Neural progenitor cell (in vitro differentiated cells): ENCODE measurements at places on chromosomes 1 and 21. TPM values are rescaled to one million over a fixed set of nuclear protein-coding genes. Genes with fewer than 3 reads are reported as not detected.

- DNase-seq = peak; percentile 53
Measured at GRCh38 chr1:184499616-184500015, 112.8 kb downstream of the C1orf21 start.

- no peak for DNase-seq
Measured at GRCh38 chr1:82269431-82269830, 468.7 kb downstream of the ADGRL2 start.

DNA sequence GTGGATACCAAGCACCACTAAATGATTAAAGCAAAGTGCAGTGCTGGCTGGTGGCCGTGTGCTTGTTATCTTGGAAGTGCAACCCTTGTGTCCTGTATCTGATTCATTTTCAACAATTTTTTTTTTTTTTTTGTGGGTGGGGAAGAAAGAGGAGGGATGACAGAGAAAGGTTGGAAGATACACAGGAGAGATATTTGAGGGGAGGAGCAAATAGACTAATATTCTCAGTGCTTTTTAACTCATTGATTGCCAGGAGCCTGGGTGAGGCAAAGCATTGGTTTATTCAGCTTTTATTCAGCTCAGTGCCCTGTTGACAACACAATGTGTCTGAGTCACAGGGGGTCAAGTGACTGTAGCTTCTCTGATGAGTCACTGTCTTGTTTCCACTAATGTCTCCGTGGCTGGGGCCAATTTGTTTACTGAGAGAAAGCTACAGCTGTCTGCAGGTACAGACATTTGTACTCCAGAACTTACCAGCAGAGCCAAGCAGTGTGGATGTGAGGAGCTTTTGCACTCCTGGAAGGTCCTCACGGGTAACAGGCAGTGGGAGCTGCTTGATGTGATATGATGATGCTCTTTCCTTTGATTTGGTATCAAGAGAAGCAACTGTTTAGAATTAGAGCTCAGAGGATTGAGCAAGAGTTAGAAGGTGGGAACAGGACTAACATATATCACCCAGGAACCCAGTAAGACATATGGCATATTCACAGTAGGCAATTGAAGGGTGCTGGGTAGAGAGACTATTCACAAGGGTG, 23.6 kb upstream of the DNM3 start:
- DNase-seq = peak; percentile 38

- peak; percentile 59 for DNase-seq
Measured at GRCh38 chr1:90719330-90720144, 2.4 kb upstream of the BARHL2 start.

Gene BACE2
- 0.15 and 0.71 TPM in 2 replicates for total RNA-seq

GRCh38 chr1:62467092-62467491, 30.2 kb downstream of the USP1 start:
- no peak for DNase-seq

DNA sequence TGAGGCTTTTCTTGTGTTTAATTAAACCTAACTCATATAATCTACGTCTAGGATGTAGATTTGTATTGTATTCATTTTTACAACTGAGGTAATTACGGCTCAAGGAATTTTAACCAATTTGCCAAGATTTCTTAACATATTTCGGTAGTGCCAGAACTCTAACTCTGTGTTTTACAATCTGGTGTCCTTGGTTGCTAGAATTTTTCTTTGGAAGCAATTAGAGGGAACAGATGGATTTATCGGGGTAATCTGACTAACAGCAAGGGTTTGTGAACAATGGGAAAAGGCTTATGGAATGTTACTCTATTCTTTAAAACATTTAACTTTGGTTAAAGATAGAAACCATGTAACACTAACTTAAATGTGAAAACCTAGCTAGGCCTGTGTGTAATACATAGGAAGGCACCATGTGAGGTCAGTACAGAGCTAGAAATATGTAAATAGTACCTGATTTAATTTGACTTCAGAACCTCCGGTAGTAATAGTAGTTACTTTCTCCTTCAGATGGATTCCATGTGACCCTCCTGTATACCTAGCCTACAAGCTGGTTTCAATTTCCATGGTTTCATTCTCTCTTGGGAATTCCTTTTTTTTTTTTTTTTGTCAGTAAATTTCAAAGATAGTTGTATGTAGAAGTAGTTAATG, 1.2 kb downstream of the MTF2 start:
- DNase-seq = peak; percentile 38

- DNase-seq = no peak
Measured at GRCh38 chr21:31911138-31911907, 38.5 kb downstream of the HUNK start.

DNA sequence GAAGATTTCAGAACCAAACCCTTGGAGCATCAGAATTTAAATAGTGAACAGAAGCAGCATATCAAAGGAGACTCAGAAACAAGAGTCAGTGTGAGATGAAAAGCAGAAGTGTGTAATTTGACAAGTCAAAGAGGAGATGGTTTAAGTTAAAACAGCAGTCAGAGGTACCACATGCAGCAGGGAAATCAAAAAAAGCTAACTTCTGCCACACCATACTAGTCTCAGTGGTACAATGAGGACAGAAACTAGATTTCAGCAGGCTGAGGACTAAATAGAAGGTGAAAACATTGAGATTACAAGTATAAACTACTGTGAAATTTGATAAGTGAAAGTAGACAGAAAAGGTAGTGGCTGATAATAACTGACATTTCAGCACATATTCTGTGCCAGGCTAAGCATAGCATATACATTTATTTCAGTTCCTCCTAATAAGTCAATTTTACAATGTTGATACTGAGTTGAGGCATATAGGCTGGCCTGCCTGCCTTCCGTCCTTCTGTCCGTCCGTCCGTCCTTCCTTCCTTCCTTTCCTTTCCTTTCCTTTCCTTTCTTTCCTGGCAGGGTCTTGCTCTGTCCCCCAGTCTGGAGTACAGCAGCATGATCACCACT, 12.6 kb downstream of the SUCO start:
- no peak for DNase-seq

DNA sequence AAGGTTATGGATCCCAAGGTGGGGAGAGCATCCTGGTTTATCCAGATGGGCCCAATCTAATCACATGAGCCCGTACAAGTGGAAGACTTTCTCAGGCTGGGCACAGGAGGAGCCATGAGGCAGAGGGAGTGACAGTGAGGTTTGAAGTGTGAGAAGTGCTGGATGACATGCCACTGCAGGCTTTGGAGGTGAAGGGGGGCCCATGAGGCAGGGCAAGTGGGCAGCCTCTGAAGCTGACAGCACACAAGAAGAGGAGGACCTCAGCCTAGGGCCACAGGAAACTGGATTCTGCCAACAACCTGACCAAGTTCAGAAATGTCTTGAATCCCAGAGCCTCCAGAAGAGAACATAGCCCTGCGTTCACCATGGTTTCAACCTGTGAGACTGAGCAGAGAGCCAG, 311.6 kb downstream of the DISC1 start:
- no peak for DNase-seq

DNA sequence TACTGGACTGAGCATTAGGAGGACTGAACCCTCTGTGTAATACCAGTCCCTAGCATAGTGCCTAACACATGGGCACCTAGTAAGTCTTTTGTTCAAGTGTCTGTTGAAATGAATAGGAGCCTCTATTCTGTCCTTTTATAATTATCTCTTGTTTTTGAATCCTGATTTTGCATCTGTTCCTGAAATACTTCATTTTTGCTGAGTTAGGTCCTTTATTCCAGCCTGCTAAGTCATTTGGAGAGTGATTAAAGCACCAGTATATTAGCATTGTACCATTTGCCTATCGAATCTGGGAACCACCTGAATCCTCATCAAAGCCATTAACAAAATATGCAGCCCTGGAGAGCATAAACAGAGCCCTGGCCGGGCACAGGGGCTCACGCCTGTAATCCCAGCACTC, 32.3 kb downstream of the YARS1 start:
- no peak for DNase-seq

DNA sequence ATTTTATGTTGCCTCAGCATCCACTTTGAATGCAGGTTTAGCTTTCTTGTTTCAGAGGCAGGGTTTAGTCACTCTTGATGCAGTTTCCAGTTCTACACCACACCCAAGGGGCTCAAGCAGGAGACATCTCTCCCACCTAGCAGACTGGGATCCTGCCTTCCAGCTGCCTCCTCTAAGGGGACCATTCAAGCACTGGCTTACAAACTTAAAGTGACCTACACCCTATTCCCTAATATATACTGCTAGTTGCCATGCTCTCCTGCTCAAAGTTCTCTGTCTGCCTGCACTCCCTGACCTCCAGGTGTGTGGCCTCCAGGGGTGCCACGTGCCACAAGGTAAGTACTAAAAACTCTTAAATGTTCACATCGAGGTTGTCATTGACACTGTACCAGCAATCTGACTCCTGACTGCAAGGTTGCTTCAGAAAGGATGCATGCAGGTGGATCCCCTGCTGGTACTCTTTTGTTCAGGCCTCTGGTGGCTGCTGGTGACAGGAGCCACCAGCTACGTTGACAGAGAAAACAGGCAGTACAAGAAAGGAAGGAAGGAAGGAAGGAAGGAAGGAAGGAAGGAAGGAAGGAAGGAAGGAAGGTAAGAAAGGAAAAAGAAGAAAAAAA, 185.9 kb downstream of the COQ8A start:
- peak; percentile 41 for DNase-seq

- no peak for DNase-seq
Measured at GRCh38 chr1:58924821-58925220, 141.0 kb upstream of the JUN start.

DNA sequence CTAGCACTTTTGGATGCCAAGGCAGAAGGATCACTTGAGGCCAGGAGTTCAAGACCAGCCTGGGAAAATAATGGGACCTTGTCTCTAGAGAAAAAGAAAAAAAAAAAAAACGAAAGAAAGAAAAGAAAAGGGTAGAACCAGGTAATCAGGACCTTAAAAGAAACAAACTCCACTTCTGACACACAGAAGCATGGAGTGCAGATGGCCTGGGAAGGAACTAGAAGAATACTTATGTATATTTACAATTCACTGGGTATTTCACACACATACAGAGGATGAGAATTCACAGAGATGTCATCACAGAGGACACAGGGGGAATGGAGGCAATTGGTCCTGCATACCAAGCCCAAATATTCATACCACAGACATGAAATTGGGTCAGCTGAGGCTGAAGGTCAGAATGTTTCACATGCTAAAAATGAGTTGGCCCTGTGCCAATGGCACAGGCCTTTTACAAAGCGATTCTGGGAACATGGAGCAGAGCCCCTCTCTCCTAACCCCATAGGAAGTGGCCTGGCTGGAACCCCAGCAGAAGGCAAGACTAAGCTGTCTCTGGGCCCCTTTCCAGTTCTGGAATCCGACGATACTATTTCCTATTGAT, 4.4 kb downstream of the B4GALT3 start:
- DNase-seq = no peak

Gene CCDC30
- total RNA-seq = 2.0 and 2.8 TPM in 2 replicates

DNA sequence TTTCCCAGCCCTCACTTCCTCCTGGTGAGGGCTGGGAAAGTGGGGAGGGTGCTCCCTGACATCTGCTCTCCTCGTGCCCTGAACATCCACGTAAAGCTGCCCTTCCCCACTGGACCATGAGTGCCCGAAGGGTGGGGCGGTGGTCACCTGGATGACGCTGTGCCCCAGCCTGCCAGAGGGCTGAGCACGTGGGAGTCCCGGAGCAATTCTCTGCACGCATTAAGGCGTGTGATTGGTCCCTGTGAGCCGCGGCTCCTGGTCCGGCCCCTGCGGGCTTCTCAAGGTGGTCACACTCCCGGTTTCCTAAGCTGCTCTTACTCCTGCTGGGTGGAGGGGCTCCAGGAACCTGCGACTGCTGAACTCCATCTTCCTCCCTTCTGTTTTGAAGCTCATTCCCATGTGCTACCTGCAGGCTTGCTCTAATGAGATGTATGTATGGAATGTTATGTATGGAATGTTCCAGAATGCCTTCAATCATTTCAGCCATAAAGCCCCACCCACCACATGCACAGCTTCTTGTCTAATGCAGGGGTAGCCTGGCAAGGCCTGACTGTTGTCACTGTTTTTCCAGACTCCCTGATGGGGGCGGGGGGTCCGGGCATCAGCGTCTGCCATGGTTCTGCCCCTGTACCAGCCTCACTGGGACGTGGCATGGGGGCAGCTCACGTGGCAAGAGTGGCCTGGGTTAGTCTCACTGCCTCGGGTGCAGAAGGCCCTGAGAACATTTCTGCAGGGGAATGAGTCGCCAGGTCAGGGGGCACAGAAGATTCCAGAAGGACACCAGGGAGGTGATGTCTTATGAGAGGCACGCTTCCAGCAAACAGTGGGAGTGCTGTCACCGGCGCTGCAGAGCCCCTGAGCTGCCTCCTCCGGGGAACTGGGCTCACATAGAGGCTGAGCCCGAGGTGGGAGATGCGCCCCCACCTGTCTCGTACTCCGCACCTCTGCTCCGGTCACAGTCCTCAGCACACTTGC, 19.4 kb downstream of the KRTAP10-1 start:
- no peak for DNase-seq

Gene ALDH4A1
- total RNA-seq = 21.8 and 39.9 TPM in 2 replicates

DNA sequence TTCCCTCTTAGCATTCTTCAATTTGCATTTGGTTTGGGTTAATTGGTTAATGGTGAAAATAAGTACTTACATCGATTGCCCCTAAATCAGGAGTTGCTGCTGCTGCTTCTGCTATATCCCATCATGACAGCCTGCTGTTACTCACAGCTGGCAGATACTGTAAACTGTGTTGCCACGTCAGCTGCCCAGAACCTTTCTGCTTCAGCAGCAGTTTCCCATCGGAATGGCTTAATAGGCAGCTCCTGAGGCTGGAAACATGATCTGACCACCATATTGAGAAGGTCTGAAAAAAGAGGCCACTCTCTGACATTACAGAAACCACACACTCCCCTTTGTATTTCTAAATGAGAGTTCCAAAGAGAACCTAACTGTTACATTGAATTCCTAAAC, 14.3 kb upstream of the SEC16B start:
- DNase-seq = peak; percentile 63

DNA sequence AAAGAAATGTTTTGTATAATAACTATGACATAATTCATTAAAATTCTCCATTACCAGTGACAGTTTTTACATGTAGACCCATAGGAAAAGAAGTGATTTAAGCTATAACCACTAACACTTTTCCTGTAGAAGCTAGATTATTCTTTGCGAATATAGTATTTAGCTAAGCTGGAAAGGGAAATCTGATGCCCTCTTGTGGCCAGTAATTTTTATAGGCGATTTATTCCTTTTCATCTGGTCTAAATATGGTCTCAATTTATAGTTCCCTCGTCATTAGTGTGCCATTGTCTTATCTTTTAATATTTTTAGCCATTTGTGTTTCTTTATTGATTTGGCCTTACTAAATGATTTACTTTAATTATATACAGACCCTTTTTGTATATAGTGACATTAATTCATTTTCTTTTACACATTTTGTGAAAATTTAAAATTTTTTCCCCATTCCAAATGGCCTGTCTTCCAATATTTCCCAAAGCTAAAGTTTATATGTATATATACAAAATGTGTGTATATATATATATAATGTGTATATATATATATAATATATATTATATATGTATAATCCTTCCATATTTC, 26.7 kb downstream of the BTG3 start:
- peak; percentile 38 for DNase-seq

Gene ALX3
- total RNA-seq = 1.1 TPM in 1 of 2 replicates, not detected in the other

DNA sequence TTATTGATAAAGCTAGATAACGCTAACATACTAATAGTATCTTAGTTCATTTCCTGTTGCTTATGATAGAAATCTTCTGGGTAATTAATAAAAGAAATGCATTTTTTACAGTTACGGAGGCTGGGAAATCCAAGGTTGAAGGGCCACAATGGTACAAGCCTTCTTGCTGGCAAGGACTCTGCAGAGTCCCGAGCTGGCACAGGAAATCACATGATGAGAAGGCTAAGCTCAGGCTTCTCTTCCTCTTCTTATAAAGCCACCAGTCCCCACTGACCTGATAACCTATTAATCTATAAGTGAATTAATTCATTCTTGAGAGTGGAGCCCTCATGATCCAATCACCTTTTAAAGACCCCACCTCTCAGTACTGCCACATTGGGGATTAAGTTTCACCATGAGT, 82.6 kb downstream of the GPR161 start:
- DNase-seq = no peak

GRCh38 chr1:81430236-81430938, 370.3 kb upstream of the ADGRL2 start:
- DNase-seq = no peak

Gene ITPKB
- 1.6 and 4.5 TPM in 2 replicates for total RNA-seq
